Left kidney (tissue), 8 donors: ENCODE measurements at places on chromosomes 6 and 20.

DNA sequence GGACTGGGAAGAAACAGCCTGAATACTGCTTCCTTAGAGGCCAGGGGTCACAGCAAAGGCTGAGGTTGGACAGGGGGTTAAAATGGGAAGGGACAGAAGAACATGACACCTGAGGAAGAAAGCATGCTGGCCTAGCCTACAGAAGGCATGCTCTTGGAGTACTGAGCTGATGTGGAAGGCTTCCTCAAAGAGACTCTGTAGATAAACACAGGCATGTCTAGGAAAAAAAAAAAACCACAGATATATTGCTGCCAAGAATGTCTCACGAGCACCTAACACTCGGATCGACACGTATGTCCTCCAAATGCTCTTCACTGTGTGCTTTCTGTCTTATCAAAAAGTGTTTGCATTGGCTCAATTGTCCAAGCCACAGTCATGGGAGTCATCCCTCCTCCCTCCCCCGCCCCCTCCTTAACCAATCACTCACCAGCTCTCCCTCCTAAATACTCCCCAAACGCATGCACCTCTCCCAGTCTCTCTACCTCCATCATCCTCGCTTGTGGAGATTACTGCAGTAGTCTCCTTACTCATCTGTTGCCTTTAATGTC lies 101.1 kb upstream of the LRFN2 start:
- no peak for DNase-seq

DNA sequence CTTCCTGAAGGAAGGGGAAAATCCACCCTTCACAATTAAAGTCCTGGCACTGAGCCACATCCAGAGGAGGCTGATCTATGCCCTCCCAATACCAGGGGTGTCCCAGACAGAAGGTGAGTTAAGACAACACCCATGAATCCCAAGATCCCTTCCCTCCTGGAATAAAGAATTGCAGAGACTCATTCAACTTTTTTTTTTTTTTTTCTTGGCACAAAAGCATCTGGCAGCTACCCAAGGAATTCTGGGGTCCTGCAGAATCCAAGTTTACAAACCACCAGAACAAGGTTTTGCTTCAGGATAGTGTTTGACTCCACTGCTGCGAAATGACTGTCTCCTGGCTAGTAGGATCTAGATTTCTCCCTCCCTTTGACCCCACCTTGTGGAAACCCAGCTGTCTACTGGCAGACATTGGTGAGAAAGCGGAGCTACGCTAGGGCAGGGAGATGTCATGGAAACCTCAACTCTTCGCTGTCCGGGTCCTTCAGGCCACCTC lies 37.4 kb downstream of the JAG1 start:
- no peak for DNase-seq

DNA sequence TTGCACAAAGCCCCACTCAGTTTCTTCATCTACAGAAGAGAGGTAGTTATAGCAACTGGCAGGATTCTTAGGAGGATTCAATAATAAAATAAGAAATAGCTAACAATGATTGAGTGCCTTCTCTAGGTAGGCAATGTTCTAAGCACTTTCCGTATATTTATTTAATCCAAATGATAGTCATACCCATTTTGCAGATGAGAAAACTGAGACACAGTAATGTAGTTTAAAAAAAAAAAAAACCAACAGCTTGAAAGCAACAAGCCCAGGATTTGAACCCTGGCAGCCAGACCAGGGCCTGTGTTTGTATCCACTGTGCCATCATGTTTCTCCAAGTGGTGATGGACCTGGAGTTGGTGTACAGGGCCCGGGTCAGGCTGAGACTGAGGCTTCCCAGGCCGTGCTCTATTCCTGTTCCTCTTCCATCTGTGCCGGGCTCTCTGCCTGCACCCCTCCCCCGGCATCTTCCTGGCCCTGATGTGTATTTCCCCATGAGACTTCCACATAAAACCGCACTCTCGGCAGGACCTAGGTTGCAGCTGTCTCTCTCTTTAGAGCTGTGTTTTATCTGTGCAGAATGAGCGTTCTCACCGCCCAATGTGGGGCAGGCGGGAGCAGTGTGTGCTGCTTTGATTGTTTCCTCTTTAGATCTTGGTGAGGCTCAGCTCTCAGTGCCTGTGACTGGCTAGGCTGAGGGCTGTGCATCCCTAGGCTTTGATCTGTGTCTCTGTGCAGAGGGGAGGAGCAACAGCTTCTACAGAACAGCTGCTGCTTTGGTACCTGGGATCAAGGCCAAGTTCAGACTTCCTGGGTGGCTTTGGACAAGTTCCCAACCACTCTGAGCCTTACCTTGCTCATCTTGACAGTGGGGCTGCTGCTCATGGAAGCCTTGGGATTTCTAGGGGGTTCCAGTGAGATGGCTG lies 49.5 kb downstream of the TOX2 start:
- DNase-seq, result no peak

DNA sequence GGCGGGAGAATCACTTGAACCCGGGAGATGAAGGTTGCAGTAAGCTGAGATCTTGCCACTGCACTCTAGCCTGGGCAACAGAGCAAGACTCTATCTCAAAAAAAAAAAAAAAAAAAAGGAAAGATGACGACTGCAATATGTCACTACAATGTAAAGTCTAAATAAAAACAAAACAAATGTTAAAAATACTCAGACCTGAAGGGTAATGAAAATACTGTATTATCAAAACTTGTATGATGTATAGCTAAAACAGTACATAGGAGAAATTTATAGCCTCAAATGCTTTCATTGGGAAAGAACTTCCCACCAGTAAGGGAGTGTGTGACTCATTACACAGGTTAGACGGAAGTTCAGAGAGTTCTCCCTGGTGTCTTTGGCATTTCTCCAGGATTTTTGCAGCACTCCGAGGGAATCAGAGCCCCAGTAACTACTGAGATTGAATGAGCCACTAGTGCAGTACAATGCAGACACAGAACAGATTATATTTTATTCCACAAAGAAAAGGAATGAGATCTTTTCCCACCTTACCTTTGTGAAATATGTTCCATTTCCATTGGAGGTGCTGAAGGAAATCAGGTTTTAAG lies 12.5 kb upstream of the RALGAPB start:
- peak; percentile 68 for DNase-seq

- DNase-seq, result no peak
These were observed 10.8 kb upstream of the ZBTB24 start for GRCh38 chr6:109493865-109494264.

- DNase-seq, result no peak
These were observed 18.1 kb downstream of the ADGRB3 start for GRCh38 chr6:68653074-68653705.

DNA sequence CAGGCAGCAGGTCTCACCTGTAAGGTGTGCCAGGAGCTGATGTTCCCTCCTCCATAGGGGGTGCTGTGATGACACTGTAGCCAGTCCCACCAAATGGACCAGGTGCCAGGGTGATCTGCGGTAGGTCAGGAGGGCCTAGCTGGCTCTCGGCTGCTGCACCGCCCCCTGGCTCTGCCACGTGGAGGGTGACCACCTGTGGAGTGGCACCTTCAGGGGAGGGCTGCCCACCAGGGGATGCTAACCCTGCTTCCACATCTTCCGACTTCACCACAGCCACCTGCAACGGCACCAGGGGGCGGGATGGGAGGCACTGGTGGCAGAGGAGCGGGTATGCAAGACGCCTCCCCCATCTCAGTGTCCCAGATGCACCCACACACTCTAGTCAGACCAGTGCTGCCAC lies 18.3 kb downstream of the ZNF335 start:
- DNase-seq, result no peak

- no peak for DNase-seq
These were observed 235.4 kb downstream of the CDH4 start for GRCh38 chr20:61487346-61487996.

DNA sequence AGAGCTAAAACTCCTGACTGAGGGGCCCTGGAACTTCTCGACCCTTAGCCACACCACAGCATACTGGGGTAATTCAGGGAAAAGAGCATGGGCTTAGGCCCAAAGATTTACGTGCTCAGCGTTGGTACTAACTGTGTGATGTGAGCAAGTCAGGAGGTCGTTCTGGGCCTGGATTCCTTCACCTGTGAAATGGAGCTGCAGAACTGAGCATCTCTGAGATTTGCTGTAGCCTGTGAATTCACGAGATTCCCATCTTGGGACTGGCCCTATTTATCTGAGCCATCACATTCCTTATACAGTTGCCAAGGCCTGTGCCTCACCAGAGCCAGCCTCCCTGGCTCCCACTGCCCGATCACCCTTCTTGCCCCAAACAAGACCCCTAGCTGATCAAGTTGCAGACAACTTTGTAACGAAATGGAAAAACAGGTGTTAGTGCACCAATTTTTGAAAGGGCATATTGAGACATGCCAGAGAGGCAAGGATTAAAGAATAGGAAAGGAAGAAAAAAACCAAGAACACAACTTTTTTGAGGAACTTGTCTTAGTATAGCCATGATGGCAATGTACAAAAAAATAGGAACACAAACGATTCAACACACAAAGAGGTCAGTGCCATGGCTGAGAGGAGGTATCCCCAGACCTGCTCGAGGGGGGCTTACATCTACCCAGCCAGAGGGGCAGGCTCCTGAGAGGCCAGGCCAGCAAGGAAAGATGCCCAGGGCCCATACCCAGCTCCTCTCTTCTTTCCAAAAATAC lies 323.0 kb upstream of the JARID2 start:
- no peak for DNase-seq

- DNase-seq, result no peak
These were observed 958.8 kb downstream of the TFAP2A start for GRCh38 chr6:9455864-9456658.

- DNase-seq, result no peak
These were observed 44.0 kb downstream of the GABRR2 start for GRCh38 chr6:89270951-89271721.

DNA sequence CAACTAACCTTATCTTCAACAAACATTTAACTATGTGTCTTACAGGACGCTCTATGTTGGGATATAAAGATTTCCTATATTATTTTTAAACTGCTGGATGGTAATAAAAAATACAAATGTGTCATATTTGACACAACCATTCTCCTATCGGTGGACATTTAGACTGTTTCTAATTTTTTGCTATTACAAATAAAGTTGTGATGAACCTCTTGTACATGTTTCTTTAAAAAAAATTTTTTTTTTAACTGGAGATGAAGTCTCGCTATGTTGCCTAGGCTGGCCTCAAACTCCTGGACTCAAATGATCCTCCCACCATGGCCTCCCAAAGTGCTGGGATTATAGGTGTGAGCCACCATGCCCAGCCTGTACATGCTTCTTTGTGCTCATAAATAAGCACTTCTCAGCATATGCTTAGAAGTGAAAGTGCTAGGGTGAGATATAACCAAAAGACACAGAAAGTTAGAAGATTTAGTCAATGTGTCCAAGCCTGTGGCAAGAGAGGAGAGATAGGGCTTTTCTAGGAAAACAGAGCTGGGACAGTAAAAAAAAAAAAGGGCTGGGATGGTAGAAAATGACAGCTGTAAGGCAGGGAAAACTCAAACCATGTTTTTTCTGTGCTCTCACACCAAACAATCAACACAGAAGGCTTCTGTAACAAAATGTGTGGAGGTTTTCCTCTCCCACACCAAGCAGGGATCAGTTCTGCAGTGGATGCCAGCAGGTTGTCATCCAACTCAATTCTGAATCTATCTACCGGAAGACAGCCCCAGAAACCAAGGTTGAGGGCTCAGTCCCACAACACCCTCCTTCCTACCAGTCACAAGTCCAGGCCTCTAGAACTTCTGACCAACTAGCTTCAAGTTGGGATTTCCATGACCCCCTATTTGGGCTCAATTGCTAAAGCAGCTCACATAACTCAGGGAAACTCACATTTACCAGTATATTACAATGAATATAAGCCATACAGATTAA lies 70.0 kb upstream of the SMIM29 start:
- DNase-seq, result no peak

- DNase-seq, result no peak
These were observed 13.9 kb upstream of the TNFRSF6B start for GRCh38 chr20:63682384-63683139.

DNA sequence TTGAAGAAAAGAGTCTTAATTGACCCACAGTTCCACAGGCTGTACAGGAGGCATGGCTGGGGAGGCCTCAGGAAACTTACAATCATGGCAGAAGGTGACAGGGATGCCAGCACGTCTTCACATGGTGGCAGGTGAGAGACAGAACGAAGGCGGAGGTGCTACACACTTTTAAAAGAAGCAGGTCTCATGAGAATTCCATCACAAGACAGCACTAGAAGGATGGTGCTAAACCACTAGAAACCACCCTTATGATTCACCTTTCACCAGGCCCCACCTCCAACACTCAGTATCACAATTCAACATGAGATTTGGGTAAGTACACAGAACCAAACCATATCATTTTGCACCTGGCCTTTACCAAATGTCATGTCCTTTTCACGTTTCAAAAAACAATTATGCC lies 20.9 kb downstream of the TAGAP start:
- DNase-seq, result no peak

GRCh38 chr6:109874086-109874485 lies 104.0 kb upstream of the GPR6 start:
- DNase-seq, result no peak

DNA sequence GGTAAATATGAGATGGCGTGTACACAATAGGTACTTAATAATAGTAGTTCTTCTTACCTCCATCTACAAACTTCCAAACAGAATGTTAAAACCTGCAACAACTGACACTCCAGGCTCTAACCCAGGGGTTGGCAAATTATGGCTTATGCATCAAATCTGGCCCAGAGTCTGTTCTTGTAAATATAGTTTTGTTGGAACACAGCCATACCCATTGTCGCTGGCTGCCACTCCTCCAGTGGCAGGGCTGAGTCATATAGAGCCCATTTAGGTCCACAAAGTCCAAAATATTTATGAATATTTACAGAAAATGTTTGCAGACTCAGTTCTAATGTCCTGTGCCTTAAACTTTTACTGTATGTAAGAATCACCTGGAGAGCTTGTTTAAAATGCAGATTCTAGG lies 69.9 kb upstream of the BTBD3 start:
- no peak for DNase-seq

- no peak for DNase-seq
These were observed 40.2 kb downstream of the MRPL14 start for GRCh38 chr6:44086931-44087574.

DNA sequence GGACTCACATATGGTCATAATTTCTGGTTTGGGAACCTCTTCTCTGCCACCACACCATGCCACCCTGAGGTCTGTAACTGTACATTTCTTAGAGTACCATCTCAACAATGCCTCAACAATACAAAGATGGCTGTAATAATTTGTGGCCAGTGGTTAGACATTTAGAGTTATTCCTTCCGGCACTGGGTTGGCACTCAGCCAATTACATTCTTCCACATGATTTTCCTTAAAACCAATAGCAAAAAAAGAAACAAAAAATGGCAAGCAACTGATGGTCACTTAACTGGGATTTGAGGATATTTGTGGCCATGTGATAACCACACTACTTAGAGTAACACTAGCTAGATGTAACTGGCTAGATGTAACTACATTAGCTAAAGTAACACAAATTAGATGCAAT lies 79.9 kb downstream of the SEL1L2 start:
- DNase-seq, result no peak

DNA sequence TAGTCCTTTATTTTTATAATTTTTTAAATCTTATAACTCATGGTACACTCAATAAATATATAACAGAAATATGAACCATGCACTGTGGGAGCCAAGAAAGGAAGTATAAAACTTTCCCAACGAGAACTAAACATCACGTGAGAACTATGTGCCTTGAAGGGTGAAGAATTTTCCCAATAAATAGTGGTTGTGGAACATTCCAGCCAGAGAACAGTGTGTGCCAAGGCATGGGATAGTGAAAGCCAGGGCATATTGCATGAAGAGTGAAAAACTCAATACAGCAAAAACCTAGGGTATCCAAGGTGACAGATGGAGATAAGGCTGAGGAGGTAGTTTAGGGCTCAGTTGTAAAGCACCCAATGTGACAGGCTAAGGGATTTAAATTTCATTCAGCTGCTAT lies 86.1 kb downstream of the SIM1 start:
- DNase-seq, result no peak

- DNase-seq, result no peak
These were observed 537.9 kb upstream of the GJE1 start for GRCh38 chr6:141594874-141595273.

- no peak for DNase-seq
These were observed 764.9 kb upstream of the MMS22L start for GRCh38 chr6:98047871-98048270.
